NCI-H510A treated with DMSO at 0.1 percent for 48 hours (cell line): ENCODE measurements at places on chromosomes 2 and 18.

DNA sequence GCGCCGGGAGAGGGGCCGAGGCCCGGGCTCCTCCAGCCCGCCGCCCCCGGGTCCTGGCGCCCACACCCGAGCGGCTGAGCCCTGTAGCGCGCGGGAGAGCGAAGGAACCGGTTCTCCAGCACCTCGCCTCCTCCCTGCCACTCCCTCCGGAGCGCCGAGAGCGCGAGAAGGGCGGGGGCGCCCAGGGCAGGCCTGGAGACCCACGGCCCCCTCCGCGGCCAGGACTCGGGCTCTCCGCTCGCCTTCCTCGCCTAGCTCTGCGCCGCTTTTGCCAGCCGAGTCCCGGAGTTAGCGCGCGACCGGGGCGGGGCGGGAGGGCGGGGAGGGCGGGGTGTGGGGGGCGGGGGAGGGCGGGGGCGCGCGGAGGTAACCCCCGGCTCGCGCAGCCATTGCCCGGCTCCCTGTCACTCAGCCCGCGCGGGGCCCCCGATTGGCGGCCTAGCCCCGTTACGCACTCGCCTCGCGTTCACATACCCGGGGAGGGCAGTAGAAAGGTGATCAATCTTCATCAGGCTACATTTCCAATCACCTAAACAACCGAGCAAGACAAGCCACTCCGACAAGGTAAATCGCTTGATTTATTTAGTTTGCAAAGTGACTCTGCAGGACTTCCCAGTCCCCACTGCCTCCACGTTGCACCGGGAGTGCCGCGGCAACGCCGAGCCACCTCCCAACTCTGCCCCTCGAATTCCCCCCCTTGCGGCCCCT is at the start of gene OTX1:
Gene OTX1, plus strand, starts transcription at position 497 of the 708 bp plus-strand sequence. CDS start 2,161 bp downstream, outside the sequence.
- DNase-seq, result peak; percentile 92

DNA sequence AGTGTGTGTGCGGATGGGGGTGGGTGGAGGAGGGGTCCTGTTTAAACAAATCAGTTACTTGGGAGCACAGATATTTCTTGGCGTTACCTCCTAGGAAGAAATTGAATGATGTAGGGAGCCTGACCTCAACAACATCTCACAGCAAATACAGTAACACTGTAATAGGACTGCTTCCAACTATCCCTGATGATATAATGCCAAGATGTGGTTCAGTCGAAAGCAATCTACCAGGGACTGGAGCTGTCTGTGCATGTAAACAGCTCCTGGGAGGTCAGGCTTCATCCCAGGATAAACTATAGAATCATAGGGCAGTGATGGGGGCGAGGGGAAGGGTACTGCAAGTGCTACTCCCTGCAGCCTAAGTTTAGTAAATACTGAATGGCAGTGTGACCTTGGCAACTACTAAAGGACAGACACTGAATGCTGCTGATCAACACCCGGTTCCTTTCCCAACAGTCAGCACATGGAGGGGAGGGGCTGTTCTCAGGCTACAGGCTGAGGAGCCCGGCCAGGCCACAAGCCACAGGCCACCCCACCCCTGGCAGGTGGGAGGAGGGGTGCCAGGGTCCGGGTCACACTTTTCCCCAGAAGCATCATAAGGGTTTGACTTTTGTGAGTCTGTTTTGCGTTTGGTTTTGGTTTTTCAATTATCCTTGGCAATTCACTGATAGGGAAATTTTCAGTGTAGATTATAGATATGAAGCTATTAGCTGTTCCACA is 85.3 kb upstream of the ZNF397 start:
- no peak for DNase-seq

DNA sequence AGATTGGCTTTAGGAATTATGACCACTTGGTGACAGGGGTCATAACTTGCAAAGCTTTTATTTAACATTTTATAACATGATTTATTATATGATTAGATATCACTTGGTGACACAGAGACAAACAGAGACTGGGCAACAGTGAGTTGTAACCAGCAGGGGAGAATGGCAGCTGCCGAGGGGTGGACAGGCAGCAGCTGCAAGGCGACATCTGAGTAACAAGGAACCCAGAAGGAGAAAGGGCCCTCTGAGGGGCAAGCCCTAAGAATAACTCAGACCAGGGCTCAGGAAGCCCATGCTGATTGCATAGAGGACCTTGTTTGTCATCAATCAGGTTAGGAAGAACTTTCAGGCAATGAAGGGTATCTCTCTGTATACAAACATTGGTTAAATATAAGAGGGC is 339.9 kb upstream of the SOX11 start:
- no peak for DNase-seq

GRCh38 chr2:221454459-221455105 is 117.5 kb downstream of the EPHA4 start:
- no peak for DNase-seq

- DNase-seq, result no peak
Measured at GRCh38 chr2:71563872-71564271, 110.5 kb downstream of the DYSF start.

DNA sequence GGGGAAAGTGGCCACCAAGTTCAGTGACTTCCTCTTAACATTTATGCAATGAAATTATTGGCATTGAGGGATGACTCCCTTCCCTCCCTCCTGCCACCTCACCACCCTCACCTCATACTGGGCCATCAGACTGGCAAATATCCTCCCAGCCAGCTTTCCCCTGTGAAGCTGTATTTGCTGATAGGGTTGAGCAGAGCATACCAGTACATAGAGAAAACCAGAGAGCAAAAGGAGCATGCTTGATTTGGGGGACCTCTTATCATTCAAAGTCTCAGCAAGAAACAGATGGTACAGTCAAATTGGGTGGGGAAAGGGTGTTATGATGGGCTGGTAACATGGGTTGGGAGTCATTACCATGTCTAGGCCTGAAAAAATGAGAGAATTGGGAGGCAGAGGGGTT is 19.1 kb upstream of the B3GNT2 start:
- no peak for DNase-seq

DNA sequence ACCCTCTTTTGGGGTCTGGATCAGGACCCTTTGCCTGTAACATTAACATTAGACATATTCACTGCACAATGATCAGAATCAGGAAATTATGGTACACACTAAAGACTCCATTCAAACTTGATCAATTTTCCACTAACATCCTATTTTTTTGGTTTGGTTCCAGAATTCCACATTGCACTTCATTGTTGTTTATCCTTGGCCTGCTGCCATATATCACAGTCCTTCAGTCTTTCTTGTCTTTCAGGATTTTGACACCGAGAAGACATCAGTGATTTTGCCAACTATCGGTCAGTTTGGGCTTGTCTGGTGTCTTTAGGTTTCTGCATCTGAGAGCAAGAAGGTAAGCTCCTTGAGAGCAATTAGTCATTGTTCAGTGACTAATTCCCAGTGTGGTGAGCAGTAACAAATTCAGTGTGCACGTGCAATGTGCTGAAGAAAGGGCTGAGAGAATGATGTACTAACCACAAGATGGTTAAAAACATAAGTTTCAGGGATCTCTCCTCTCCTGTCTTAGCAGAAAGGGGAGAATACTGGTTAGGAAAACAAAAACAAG is 23.5 kb downstream of the MARCHF4 start:
- no peak for DNase-seq

DNA sequence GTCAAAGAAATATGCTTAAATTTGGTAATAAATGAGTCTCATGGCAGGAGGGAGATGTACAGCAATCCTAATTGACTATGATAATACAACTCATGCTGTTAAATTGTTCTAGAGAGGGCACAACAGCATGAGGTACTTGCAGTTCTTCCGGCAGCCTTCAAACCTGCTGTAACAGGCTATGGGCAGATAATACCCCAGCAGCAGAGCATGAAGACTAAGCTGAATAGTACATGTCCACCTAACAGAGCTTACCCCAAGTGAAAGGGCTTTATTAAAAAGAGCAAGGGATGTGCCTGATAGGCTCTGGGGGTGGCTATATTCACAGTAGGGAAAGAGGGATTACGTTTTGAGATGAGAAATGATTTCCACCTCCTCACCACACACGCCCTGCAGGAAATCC is 28.9 kb downstream of the MRO start:
- DNase-seq, result no peak

DNA sequence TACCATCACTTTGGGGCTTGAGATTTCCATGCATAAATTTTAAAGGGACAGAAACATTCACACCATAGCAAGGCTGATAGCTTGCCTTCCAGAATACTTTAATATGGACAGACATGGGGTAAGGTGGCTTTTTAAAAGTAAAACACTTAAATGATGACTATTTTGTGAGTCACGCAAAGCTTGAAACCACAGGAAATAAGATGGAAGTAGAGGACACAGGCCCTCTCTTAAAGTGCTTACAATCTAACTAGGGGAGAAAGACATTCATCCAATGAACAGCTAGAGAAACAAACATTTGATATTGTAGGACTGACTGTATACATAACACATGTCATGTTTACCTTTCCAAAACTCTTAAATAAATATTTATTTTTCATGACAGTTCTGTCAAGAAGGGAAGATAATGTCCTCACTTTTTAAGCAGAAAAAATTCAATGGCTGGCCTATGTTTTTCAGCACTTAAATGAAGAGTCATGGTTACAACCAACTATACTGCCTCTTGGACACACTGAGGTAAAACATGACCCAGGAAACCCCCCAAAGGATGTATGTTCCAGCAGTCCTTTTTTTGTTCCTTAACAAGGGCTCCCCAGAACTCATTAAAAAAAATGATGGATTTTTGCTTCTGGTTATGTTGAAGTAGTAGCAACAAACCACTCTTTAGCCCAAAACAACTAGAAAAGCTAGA is 120.0 kb upstream of the RBMS1 start:
- DNase-seq, result no peak

DNA sequence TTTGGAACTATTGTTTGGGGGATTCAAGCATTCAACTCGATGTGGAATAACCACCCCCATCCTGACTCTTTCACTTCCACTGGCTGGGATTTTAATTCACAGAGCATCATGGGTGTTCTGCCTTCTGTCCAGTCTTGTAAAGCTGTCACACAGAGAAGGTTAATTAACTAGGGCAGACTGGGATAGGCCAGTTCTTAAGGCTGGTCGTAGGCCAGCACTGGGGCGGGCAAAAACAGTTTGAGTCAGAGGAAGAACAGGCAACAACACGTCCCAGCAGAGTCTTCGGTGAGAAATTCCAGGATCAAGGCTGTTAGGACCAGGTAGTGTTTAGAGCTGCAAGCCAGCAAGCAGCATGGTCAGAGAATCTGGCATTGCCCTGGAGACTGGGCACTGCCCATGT is 4.0 kb upstream of the RNF152 start:
- DNase-seq, result no peak

DNA sequence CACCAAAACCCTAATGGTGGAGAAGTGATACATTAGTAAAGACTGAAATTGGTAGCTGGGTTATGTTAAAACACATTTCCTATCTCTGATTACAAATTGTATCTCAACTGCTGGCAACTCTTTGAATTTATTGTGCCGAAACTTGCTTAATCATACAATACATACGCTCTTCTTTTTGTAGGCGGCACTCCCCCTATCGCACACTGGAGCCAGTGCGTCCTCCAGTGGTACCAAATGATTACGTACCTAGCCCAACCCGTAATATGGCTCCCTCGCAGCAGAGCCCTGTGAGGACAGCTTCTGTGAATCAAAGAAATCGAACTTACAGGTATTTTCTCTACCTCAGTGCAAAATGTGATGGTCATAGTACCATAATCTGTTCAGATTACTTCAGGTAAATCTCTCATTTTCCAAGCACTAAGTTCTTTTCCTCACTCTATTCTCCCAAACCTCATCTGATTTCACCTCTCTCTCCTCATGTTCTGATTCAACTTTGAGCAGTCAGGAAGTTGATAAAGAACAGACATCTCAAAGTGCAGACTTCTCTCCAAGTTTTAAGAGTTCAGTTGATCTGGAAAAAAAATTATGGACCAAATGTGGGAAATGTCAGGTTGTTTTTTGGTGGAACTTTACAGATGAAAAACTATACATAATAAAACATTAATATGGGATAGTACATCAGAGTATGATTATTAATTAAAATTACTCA is 66.5 kb downstream of the ABI2 start:
- DNase-seq, result no peak

- no peak for DNase-seq
Measured at GRCh38 chr18:59272891-59273758, at the start of gene RAX. Gene RAX, minus strand, starts transcription at chr18:59273454. Its CDS starts 248 bp downstream, at chr18:59273206.

GRCh38 chr2:27182346-27182745 is 29.5 kb upstream of the ATRAID start:
- DNase-seq, result no peak

DNA sequence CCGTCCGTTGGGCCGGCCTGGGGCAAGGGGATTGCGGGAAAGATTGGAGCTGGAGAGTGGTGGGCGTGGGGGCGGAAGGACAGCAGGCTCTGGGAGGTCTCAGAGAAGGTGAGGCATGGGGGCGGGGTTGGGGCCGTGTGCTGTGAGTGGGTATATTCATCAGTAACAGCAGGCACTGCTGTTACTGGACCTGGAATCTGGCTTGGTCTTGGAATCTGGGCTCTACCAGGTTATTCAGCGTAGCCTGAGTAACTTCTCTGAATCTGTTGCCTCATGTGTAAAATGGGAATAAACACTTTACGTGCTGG is 435 bp downstream of the RNF181 start:
- DNase-seq, result no peak

- no peak for DNase-seq
Measured at GRCh38 chr2:10591207-10591606, 98.6 kb downstream of the NOL10 start.

DNA sequence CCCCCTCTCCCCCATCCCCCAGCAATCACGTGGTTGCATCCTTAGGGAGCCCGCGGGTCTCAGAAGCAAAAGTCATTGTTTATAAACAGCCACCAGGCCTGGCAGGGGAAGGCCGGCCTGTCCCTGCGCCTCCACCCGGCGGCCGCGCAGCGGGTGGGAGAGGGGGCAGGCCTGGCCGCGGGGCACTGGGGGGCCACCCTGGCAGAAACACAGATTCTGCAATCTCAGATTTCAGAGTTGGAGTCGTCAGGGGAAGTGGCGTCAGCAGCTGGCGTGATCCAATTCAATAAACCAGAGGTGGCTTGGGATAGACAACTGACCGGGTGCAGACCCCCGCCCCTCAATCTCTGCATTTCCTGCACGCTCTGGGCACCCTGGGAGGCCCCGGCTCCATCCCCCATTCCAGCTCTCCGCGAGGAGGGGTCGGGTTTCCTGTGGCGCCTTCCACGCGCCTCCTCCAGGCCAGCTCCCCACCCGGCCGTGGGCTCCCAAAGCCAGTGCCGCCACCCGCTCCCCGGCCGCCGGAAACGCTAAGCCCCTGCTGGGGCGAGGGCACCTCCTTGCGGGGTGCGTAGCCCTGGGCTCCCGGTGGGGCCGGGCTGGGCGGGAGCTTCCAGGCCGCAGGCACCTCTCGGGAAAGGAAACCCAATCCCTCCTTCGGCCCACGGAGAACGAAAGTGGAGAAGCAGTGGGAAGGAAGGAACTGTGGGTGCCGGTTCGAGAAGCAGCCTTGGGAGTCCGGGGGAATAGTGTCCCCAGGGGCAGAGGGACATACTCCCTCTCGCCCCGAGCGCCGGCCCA is 1.1 kb downstream of the BIN1 start:
- DNase-seq, result no peak

DNA sequence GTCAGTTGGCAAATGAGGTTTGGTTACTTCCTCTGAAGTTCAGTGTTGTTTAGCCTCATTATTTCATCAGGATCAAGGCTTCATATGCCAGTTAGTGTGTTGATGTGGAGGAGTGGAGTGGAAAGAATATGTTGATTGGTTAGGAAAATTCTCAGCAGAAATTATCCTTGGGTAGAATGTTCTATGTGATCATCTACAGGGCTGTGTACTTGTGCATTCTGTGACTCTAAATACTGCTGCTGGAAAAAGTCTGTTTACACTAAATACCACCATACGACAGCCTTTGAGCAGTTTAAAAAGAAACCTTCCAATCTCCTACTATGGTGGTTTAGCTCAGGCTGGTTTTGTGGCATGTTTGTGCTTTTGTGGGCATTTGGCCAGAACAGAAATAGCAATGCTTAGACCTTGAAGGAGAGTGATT is 25.8 kb downstream of the CAB39 start:
- DNase-seq, result peak; percentile 58
